ENCODE measurements at places on chromosomes 3 and 15.

DNA sequence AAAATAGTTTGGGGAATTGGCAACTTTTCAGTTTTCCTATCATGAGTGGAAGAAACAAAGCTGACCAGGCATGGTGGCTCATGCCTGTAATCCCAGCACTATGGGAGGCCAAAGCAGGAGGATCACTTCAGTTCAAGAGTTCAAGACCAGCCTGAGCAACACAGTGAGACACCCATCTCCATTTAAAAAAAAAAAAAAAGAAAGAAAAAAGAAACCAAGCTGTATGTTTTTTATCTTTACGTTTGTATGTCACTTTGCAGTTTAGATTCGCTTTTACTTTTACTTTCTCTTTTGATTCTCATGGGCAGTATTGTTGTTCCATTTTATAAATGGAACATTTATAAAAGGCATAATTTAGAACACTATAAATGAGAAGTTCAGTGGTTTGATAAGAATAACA, 31.2 kb upstream of the TNIK start:
- DNase-seq: no peak

DNA sequence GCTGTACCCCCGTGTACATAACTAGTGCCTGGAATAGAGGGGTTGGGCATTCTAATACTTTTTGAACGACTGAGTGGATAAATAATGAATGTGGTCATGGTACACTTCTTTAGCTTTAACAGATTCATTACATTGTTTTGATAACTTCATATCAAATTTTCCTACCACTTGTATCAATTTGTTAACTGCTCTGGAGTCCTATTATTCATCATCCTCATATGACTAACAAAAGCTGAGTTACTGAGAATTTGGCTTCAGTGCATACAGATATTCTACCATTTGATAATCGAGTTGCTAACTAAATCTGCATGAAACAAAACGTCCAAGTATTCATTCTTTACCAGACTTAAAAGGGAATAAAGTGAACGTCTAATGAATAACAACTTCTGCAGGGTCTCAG, 31.7 kb downstream of the FRMD5 start:
- DNase-seq: no peak

- DNase-seq: no peak
These were observed 26.2 kb upstream of the LRTM1 start for GRCh38 chr3:54954022-54954421.

DNA sequence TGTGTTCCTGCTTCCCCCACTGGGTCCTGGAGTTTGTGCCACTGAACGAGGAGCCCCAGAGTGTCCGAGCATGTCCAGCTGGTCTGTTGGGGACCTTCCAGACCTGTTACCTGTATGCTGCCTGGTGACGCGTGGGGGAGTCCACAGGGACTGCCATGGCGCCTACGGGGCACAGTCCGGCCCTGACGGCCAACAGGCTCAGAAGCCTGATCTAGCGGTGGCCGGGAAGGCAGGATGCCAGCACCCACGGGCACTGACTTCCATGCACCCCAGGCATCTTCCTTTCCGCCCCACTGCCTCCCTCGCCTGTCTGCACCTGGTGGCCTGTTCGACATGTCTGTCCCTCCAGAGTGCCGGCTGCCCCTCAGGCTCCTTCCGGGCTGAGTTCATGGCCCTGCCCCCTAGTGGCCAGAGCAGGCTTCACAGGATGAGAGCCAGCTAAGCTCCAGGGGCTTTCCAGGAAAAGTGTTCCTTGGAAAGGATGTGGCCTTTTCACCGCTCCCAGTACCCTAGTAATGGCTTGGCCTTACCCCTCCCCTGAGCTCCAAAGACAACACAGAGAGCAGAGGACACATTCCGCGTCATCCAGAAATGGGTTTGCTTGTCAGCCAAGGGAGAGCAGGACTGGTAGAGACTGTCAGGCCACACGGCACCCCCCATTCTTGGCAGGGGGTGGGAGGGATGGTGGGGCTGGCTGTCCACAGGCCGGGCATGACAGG, 35.7 kb downstream of the NGRN start:
- DNase-seq: no peak

DNA sequence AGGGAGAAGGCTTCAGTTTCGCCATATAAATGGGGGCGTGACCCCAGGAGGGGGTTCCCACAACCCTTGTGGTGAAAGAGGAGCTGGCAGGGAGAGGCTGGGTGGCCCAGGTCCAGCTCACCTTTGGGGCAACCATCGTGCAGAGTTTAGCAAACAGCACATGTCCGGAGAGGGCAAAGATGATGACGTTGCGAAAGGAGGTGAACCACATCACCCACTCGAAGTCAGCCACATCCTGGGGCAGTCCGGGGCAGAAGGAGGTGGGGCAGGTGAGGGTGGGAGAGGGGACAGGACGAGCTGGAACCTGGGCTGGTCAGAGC, 3.7 kb downstream of the HHATL start:
- DNase-seq: no peak

- no peak for DNase-seq
These were observed 7.6 kb downstream of the PLXNB1 start for GRCh38 chr3:48422272-48422671.

DNA sequence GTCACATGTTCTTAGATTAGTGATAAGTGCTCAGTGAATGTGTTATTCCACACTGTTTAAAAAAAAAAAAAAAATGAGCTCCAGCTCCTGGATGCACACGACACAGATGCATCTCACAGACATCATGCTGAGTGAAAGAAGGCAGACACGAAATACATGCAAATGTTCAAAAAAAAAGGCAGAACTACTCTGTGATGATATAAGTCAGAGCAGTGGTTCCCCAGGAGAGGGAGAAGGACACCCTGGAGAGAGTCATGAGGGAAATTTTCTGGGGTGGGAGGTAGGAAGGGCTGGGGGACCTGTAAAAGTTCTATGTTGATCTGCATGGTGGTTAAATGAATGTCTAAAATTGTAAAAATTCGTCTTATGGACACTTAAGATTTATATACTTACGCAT, 4.3 kb downstream of the CSRNP1 start:
- no peak for DNase-seq

DNA sequence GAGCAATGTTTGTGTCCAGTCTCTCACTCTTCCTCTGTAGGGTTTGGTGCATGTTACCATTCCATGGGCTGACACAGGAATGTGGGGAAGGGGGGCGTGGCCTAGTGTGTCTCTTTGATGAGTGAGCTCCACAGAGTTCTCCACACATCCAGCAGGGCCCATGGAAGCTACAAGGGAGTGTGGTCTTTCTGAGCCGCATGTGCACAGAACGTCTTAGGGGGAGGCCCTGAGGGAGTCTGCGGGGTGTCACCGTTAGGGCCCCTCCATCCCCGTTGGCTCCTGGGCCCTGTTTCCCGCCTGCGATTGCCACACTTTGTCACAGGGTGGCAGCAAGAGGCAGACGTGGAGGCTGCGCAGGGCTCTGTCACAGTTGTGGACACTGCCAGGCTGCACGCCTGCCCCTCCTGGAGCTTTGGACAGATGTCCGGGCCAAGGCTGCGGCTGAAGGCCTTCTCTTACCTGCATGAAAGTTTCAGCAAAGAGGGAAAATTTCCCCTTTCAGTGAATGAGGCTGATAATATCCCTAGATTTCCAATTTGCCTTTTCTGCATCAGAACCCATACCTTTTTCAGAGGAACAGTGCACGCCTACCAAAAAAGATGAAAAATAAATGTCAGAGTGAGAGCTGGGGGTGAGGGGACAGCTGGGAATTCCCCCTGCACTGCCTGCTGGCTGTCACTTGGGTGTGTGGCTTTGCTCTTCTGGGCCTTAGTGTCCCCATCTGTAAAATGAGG, 24.3 kb downstream of the CACNA2D3 start:
- no peak for DNase-seq

Data from omental fat pad (tissue), 4 donors.